ENCODE measurements at places on chromosomes 13 and 19. TPM values are rescaled to one million over a fixed set of nuclear protein-coding genes. Genes with fewer than 3 reads are reported as not detected.

Gene CEACAM1
- total RNA-seq, result 3.0 TPM

GRCh38 chr13:94544922-94545321 is 51.0 kb downstream of the TGDS start:
- H3K27me3 ChIP-seq, result no peaks in the 10 kb centered on the region
- H3K4me3 ChIP-seq, result no peak overlapping the region
- peaks cover 26% of the 10 kb centered on the region for H3K4me1 ChIP-seq

GRCh38 chr13:109700176-109700575 is 86.2 kb downstream of the IRS2 start:
- DNase-seq, result no peak
- H3K4me3 ChIP-seq, result no peak overlapping the region
- H3K27ac ChIP-seq, result no peak overlapping the region
- H3K4me1 ChIP-seq, result no peaks in the 10 kb centered on the region

DNA sequence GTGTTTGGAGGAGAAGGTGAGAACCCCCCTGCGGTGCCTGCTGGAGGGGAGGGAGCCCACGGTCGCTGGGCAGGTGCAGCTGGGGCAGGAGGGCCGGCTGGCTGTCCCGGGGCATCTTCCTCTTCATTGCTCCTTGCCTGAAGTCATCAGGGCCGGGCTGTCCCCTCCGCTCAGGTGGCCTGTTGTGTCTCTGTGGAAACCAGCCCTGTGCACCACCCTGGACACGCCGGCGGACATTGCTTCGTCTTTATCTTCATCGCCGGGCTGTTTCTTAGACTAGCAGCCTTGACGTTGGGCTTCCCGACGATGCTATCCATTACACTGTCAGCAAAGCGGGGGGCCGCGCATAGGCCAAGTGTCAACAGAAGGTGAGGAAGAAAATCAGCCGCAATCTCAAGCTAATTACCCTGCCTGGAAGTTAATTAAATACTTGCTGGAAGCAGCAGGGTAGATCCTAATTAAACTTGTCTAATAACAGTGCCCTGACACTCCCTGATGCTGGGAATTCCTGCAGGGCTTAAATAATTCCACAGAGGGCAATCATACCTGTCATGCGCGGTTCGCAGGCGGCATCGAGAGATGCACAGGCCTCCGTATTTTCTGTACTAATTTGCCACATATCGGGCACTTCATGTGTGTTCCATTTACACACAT is 111.4 kb upstream of the SOX1 start:
- H3K4me3 ChIP-seq, result no peak overlapping the region
- no peaks in the 10 kb centered on the region for H3K36me3 ChIP-seq
- no peaks in the 10 kb centered on the region for H3K4me1 ChIP-seq
- no peak for DNase-seq
- no peaks in the 10 kb centered on the region for H3K27me3 ChIP-seq

Gene PIAS4
- 48.4 TPM for total RNA-seq

Measured in GM23338 (cell line).